ENCODE measurements at places on chromosomes 6 and 20. TPM values are rescaled to one million over a fixed set of nuclear protein-coding genes. Genes with fewer than 3 reads are reported as not detected.

SIRPD gene
- 0.39 TPM for total RNA-seq

PTPRT gene
- total RNA-seq: 4.0 TPM

ADGRB3 gene
- 3.3 TPM for total RNA-seq

SLPI gene
- 52.0 TPM for total RNA-seq

KCNB1 gene
- 2.4 TPM for total RNA-seq

ANGPT4 gene
- total RNA-seq: 0.10 TPM

UST gene
- 25.0 TPM for total RNA-seq

UBD gene
- not detected for total RNA-seq

SLC22A2 gene
- total RNA-seq: not detected

L3MBTL1 gene
- total RNA-seq: 10.1 TPM

IL20RA gene
- 10.7 TPM for total RNA-seq

SOBP gene
- 5.9 TPM for total RNA-seq

ZMYND8 gene
- total RNA-seq: 15.6 TPM

SYCP2 gene
- 5.8 TPM for total RNA-seq

NRSN1 gene
- total RNA-seq: 0.39 TPM
